Activated gamma-delta T cell treated with anti-CD3 and anti-CD28 coated beads, Interleukin-2, amount 50 U/mL, for 16 hours (primary cell): ENCODE measurements at places on chromosomes 3 and 15.

DNA sequence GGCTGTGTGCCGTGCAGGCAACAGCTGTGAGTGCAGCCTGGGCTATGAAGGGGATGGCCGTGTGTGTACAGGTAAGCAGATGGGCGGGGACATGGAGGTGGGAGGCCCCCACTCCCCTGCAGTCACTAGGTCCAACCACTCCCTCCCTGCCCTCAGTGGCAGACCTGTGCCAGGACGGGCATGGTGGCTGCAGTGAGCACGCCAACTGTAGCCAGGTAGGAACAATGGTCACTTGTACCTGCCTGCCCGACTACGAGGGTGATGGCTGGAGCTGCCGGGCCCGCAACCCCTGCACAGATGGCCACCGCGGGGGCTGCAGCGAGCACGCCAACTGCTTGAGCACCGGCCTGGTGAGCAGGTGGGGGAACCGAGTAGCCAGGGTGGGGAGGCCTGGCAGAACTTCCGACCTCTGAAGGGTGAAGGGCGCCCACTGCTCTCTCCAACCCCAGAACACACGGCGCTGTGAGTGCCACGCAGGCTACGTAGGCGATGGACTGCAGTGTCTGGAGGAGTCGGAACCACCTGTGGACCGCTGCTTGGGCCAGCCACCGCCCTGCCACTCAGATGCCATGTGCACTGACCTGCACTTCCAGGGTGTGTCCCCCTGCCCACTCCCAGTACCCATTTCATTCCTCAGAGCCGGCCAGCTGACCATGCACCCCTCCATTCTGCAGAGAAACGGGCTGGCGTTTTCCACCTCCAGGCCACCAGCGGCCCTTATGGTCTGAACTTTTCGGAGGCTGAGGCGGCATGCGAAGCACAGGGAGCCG, 11.6 kb downstream of the NT5DC2 start:
- no peak for DNase-seq

DNA sequence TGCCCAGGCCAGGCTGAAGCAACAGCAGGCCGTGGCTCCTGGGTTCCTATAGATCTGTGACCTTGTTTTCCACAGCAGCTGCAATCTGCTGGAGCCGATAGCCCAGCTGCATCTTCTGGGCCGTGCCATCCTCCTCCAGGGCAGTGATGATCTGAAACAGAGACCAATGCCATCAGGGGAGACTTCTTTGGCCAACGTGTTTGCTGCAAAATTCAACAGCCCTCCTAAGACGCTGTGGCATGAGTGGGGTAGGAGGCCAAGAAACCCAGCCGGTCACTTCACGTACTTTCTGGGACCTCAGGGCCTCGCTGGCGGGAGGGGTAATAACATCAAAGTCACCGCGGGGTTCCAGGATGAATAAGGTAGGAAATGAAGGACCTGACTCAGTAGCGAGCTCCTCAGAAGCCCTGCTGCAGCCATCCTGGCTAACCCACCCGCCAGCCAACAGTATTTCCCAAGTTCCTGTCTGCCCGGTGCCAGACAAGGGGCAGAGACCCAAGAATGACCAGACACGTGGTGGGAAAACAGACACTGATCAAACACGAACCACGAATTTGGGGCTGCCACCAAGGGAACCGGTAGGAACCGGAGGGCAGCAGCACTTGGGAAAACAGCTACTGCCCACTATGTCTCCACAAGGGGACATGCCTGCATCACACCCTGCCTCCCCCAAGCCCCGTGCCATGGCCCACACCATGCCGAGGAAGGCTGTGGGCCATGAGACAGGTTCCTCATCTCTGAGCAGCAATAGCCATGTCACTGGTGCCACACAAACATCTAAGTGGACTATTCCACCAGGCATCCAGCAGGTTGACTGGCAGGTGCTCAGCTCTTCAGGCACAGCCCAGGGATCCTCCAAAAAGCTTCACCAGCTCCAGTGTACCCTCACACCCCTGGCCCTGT, 25.2 kb downstream of the PLXNB1 start:
- DNase-seq, result no peak

DNA sequence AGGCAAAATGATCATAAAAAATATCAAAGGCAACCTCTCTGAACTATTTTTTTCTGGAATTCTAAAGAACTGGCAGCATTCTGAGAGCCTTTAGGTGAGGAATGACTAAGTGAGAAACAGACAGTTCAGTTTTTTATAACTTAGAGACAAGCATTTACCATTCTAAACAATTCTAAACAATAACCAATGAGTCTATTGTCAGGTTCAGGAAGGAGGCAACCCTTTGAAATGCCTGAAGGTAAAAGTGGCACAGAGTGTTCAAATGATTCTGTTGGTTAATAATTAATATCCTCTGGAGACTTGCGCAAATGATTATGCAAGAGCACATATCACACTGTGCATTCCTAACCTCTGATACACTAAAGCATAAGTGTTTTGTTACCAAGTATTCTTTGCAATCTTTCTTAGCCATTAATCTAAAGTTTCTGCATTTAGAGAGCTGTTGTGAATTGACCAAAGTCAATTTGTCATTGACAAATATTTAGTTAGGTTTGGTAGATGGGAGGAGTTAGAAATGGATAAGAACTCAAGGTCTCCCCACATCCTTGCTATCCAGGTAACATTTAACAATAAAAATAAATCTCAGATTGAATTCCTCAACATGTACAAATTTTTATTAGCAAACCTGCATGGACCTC, 9.2 kb upstream of the TGFBR2 start:
- DNase-seq, result no peak

GRCh38 chr3:9072667-9073009, 109.4 kb upstream of the RAD18 start:
- no peak for DNase-seq

GRCh38 chr3:8223766-8224165, 277.9 kb upstream of the LMCD1 start:
- no peak for DNase-seq

DNA sequence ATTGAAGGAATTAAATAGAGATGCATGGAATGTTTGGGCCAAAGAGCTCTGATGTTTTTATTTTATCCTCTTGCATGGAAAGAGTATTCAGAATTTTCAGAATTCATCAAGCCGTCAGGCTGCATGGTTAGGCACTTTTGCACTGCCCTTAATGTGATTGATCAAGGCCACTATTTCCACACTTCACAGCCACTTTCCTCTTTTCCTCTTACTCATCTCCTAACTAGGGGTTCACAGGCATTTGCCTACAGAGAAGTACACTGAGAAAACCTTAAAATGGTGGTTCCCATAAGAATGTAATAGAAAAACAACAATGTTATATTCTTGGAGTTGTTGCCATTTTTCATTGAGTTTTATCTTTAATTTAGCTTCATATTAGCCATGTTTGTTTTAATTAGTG, 10.9 kb downstream of the SLC35A5 start:
- no peak for DNase-seq
